Activated T-helper 17 cell treated with anti-CD3 and anti-CD28 coated beads, Interleukin-2, amount 50 U/mL, for 72 hours (primary cell): ENCODE measurements at places on chromosomes 7 and 10.

- peak; percentile 39 for ATAC-seq
These were observed 141.3 kb upstream of the VKORC1L1 start for GRCh38 chr7:65731562-65732035.

DNA sequence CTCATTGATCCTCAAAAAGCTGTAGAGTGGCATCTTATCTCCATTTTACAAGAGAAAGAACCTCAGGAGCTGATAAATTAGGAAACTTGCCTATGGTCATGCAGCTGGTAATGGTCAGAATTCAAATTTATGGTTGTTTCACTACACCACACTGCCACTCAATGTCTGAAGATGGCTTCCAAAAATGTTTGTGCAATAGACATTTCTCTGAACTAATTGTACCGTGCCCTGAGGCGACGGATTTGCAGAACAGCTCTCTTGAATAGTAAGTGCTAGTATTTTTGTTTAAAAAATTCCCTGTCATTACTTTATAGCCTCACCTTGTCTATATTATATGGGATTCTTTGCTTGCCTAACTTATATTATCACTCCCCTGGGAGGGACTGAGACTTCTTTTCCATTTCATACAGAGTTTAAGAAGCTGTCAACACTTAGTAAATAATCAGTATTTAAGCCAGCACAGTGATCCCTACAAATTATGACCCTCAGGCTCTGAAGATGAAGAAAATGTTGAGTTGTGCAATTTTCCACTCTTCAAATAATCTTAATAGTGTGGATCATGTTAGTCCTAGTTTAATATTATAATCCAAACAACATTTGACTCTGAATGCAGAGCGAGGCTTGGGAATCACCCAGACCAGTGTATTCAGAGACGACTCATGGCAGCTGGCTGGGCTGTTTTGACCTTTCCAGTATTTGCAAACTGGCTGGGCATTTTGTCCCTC, 346.6 kb downstream of the PTEN start:
- no peak for ATAC-seq

- ATAC-seq, result no peak
These were observed 23.3 kb upstream of the SORCS3 start for GRCh38 chr10:104617831-104618230.

DNA sequence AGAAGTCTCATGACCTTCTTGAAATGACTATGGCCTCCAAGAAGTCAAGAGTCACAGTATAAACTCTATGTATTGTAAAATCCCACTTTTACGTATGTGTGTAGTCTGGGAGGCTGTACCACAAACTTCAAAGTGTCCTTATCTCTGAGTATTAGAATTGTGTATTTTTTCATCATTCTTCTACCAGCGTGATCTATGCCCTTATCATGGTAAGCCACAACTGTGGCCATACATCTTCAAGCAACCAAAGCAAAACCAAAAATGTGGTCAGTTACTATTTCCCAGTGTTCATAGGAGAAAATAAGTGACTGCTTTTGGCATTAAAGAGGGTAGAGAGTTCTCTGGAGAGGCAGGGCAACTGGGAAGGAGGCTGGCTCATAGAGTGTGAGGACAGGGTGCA, 42.8 kb downstream of the SPOCK2 start:
- ATAC-seq, result no peak

- no peak for ATAC-seq
These were observed 81.9 kb upstream of the DUSP5 start for GRCh38 chr10:110415809-110416208.

- peak; percentile 90 for ATAC-seq
These were observed 69.0 kb upstream of the SAMD8 start for GRCh38 chr10:75042292-75042974.

- ATAC-seq, result no peak
These were observed 62.0 kb downstream of the KIAA1549 start for GRCh38 chr7:138919216-138919615.

GRCh38 chr7:93307943-93308342, 75.8 kb downstream of the VPS50 start:
- ATAC-seq, result no peak

DNA sequence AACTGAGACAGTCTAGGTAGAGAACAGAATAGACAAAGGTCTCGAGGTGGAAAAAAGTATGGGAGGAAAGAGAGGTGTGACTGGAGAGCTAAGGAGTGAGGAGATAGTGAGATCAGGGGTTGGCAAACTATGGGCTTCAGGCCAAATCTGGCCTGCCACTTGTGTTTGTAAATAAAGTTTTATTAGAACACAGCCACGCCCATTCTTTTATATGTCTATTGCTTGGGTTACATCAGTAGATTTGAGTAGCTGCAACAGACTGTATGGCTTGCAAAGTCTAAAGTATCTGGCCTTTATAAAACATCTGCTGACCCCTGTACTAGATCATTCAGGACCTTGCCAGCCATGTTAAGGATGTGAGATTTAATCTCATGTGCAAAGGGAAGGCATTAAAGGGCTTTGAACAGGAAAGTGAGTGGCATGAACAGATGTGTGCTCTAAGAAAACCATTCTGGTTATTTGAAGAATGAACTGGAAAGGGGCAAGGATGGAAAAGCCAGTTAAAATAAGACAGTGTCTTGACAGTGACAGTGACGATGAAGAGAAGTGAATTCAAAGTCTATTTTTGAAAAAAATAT, 240.3 kb downstream of the RNLS start:
- no peak for ATAC-seq

DNA sequence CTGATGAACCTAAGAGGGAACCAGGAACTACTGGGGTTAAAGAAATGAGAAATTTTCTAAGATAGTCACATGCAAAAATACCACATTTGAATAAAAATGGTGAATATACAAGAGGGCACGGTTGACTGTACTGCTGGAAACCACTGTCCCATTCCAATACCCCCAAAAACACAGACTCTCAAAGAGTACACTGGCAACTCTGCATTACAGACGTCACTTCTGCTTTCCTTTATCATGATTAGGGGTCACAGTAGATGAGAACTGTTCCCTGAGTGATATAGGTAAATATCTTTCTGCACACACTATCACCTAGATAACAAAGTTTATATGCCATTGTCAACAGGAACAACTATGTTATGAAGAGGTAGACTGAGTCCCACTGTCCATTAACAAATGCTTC, 69.5 kb downstream of the RAPGEF5 start:
- ATAC-seq, result no peak

GRCh38 chr7:30027740-30028215, 434 bp upstream of the PLEKHA8 start:
- ATAC-seq, result no peak

GRCh38 chr10:17616403-17617030, 657 bp downstream of the HACD1 start:
- peak; percentile 53 for ATAC-seq

- ATAC-seq, result no peak
These were observed 30.1 kb upstream of the TNKS2 start for GRCh38 chr10:91768123-91768522.

DNA sequence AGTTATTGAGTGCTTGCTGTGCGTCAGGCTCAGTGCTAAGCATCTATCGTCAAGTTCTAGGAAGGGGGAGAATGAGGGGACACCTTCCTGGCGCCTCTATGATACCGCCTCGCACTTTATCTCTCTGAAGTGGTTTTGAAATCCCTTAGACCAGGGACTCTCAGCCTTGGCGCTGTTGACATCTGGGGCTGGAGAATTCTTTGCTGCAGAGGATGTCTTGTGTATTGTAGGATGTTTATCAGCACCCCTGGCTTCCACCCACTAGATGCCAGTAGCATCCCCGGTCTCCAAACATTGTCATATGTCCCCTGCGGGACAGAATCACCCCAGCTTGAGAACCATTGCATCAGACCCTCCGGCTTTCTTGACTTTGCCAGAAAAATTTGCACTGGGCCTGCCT, 285.5 kb downstream of the CCDC3 start:
- ATAC-seq, result no peak

DNA sequence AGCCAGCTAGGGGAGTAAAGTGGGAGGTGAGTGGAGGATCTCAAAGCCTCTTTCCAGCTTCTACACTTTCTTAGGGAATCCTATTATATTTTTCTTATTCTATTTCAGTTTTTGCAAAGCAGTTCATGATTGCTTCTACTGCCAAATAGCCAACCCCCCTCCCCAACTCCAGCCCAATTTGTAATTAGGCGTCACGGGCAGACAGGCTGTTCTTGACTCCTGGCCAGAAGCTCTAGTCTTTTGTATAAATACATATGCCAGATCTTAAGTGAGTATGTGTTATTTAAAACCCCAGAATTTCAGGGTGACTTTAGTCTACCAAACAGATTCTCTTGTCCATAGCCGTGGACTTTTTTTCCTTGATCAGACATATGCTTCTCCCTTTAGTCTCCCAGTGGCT, 255.2 kb downstream of the BUB3 start:
- no peak for ATAC-seq

GRCh38 chr7:151152643-151153513, 14.6 kb downstream of the GBX1 start:
- ATAC-seq, result no peak

DNA sequence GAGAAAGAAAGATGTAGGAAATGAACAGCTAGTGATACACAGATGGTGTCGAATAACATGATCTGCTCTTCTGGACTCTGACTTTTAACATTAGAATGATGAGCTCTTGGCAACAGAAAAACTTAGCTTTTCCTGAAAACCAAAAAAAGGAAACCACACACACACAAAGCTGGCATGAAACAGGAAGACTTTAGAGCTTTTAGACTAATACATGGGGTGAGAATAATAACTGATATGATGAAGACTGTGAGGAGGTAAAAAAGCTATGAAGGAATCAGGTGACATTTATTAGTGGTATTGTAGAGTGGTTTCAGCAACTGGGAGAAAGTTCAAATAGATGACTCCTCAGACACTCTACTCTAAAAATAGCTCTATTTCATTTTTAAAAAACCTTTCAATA, 491.9 kb downstream of the PARD3 start:
- no peak for ATAC-seq

GRCh38 chr10:124002391-124003069, 90.9 kb downstream of the CHST15 start:
- ATAC-seq, result no peak

DNA sequence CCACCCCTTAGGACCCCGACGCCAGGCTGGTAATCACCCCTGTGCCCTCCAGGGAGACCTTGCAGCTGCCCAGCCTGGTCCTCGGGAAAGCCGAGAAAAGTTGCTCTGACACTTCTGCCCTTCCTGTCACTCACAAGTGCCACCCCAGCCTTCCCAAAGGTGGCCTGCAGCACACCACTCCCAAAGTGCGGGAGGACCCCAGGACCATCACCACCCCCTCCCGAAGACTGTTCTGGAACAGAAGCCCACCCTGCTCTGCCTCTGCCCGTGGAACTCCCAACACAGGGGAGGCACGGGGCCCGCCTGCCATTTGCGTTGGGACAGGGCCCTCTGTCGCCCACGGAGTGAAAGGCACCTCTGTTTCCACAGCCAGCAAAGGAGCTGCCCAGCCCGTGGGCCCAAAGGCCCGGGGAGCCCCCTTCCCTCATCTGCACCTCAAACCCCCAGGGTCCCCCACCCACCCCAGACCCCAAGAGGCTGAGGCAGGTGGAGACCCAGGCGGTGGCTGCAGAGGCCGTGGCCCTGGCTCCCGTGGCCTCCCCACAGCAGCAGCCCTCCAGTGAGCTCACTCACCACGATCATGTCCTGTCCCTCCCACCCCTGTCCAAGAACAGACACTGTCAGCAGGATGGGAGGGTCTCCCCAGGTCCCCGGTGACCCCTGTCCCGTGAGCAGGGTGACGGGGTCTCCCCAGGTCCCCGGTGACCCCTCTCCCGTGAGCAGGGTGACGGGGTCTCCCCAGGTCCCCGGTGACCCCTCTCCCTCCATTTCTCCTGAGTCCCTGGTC, 47.8 kb upstream of the PPP2R2D start:
- ATAC-seq, result no peak

DNA sequence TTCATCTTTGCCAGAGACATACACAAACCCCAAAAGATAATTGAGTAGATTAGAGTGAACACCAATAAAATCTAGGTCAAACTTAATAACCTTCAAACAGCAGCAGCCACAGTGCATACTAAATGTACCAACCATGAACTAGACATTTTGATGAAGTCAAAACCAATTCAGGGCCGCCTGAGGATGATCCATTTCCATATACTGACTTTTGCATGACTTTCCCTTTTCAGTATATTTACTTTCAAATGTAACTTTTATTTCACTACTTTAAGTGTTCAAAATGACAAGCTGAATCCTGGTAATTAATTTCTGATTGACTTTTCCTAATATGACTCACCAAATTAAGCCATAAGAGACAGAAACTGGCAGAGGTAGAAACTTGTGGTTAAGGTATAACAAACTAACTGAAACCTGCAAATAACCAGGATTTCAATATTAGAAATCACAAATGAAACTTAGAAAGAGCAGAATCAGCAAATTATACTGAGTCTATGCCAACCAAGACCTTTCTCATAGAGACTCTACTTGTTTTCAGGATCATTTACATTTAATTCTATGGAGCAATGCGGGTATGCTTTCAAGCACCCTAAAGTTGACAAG, 171.9 kb upstream of the LRRN3 start:
- ATAC-seq, result peak; percentile 47

DNA sequence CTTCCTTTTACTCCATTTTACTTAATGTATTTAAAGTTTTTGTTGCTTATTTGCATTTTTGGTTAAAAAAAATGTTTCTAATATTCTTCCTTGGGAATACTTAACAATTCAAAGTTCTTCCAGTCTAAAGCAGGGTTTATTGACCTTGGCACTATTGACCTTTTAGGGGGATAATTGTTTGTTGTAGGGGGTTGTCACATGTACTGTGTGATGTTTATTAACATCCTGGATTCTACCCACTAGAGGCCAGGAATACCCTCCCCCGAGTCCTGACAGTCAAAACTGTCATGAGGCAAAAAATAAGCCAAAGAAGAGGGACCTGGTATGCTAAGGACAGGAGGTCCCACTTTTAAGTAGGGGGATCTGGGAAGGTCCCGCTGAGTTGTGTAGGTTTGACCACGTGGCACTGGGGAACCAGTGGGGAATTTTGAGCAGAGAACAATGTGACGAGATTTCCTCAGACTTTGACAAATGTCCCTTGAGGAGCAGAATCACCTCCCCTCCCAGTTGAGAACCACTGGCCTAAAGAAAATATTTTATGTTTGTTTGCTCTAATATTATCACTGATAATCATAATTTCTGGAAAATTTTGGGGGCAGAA, 178.3 kb upstream of the PRR15 start:
- no peak for ATAC-seq

DNA sequence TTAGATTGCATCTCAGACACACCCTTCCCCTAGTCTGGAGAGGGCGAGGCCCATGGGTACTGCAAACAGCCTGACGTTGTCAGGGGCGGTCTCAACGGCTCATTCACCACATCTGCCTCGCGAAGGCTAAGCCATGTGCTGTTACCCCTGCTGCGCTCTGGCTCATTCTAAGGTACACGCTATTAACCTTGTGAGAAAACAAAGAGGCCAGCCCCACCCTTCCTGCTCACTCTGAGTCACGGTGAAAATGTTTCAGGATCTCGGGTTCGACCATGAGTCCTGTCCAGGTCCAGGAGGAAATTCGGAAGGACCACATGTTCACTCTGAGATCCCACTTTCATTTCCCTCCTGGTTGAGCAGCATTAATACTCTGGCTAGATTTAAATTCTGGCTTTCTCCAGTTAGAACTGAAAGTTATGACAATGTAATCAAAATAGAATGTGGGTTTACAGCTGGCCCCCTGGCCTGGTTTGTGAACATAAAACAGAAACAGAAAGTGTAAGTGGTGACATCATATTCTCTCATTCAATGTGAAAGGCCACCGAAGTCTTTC, 55.2 kb downstream of the EGFR start:
- peak; percentile 82 for ATAC-seq

GRCh38 chr10:3554121-3554522, 230.9 kb downstream of the KLF6 start:
- peak; percentile 39 for ATAC-seq

GRCh38 chr10:127910464-127910770, 3.5 kb downstream of the PTPRE start:
- ATAC-seq, result no peak
